Calu3 (cell line): ENCODE measurements at places on chromosomes 5 and 9.

- H3K4me1 ChIP-seq: no peaks in the 10 kb centered on the region
- no peak overlapping the region for H3K4me3 ChIP-seq
- H3K27me3 ChIP-seq: peaks cover 77% of the 10 kb centered on the region
- no peak for DNase-seq
- H3K36me3 ChIP-seq: no peaks in the 10 kb centered on the region
Measured at GRCh38 chr5:141807732-141808131, 70.5 kb downstream of the PCDH1 start.

DNA sequence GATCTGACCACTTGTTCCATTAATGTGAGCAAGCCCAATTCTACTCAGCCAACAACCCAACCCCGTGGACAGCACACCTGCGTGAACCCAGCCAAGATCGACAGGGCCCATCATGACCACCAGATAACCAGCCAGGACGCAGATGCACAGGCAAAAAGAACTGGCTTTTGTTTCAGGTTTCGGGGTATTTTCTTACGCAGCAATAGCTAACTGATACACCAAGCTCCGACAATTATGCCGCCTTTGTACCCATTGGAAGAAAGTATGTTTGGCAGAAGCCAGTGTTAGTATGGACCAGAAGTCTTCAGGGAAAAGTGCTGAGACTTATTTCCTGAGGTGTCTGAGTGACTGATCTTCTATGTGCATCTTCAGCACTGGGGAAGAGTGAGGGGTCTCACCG is 6.0 kb upstream of the ADAMTS16 start:
- no peak overlapping the region for H3K27ac ChIP-seq
- H3K4me3 ChIP-seq: no peak overlapping the region
- H3K4me1 ChIP-seq: no peaks in the 10 kb centered on the region

GRCh38 chr9:93577078-93577974 is 942 bp downstream of the PHF2 start:
- no peaks in the 10 kb centered on the region for H3K4me1 ChIP-seq
- no peaks in the 10 kb centered on the region for H3K27me3 ChIP-seq
- H3K4me3 ChIP-seq: peak overlapping the region; percentile 72

DNA sequence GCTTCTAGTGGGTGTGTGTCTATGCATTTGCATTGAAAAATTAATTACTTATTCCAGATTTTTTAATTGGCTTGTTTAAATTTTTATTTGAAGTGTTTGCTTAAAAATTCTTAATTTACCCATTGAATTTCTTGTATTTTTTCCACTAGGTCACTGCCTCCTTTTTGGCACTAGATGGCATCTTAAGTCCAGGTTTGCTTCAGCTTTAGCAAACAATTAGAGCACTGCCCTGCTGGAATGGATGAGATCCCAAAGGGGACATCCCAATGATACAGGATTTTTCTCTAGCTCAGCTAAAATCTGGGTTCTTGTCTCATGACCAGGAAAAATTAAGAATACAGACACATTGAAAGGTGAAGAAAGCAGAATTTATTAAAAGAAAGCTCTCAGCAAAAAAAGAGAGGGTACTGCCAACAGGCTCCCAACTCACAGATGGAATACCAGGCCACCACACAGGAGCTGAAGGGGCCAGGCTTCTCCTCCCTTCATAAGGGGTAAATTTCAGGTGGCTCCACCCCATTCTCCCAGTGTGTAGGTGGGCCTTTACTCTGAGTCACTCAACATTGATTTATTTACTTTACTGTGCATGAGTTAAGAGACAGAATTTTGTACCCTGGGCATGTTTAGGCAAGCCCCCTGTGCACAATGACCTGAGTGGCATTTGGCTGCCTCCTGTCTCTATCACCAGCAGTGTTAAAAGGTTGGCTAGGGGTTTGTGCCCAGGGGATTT is 532.4 kb downstream of the ANXA1 start:
- H3K36me3 ChIP-seq: no peaks in the 10 kb centered on the region
- peak; percentile 3 for DNase-seq
- H3K4me1 ChIP-seq: peaks cover 7% of the 10 kb centered on the region
- no peak overlapping the region for H3K4me3 ChIP-seq

DNA sequence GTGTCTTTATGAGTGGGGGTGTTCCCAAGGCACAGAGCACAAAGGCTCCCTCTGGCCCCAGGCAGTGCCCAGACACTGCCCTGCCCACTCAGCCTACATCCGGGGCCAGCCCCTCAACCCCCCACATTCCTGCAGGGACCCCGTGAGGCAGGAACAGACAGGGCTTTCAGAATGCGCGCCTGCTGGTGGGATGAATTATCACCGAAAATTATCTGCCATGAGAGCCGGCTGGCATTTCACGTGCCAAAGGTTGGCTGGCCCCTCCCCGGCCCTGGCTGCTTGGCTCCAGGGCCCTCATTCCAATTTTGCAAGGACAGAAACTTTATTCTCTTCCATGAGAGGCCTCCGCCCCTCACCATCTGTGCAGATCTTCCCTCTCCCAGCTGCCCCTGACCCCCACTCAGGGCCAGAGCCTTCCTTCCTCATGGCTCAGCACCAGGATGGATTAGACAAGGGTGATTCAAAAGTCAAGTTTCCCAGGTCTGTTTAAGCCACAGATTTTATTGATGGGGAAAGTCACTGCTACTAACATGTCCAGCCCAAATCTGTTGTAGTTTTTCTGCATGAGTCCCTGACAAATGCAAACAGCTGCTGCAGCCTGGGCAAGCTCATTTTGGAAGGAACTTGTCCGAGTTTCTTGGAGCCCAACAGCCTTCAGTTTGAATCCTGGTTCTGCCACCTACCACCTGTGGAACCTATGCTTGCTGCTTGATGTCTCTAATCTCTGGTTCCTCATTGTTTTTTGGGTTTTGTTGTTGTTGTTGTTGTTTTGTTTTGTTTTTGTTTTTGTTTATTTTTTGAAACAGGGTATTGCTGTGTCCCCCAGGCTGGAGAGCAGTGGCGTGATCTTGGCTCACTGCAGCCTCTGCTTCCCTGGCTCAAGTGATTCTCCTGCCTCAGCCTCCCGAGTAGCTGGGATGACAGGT is 32.3 kb upstream of the WDR38 start:
- no peak for DNase-seq
- no peak overlapping the region for H3K27ac ChIP-seq
- no peaks in the 10 kb centered on the region for H3K4me1 ChIP-seq
- no peaks in the 10 kb centered on the region for H3K36me3 ChIP-seq
- H3K27me3 ChIP-seq: no peaks in the 10 kb centered on the region
